GM23248 (cell line): ENCODE measurements at places on chromosomes 7 and 10. TPM values are rescaled to one million over a fixed set of nuclear protein-coding genes. Genes with fewer than 3 reads are reported as not detected.
A peak's percentile ranks its signal among the peaks of the same experiment; 100 is the strongest.

DNA sequence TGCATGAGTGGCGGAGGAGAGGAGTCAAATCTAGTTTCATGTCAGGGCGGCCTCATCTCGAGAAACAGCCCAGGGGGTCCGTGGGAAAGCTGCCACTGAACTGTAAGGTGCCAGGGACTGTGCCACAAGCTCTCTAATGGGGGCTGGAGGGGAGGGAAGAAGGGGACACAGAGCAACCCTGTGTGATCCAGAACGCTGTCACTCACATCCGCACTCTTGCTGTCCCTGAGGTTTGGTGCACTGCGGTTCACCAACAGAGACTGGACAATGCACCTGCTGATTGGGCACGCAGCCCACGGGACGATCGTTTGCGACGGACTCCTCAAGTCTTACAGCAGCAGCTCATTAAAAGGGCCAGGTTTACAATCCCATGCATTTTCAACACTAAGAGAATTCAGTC lies 47.7 kb downstream of the AMZ1 start:
- no peaks in the 10 kb centered on the region for H3K4me1 ChIP-seq
- no peak for DNase-seq
- H3K36me3 ChIP-seq, result no peaks in the 10 kb centered on the region; the same call in 1 of the 2 replicates
- H3K27ac ChIP-seq, result no peak overlapping the region
- H3K4me3 ChIP-seq, result no peak overlapping the region
- H3K27me3 ChIP-seq, result no peaks in the 10 kb centered on the region

GLUD1 gene
- 209 and 234 TPM in 2 replicates for total RNA-seq

DNA sequence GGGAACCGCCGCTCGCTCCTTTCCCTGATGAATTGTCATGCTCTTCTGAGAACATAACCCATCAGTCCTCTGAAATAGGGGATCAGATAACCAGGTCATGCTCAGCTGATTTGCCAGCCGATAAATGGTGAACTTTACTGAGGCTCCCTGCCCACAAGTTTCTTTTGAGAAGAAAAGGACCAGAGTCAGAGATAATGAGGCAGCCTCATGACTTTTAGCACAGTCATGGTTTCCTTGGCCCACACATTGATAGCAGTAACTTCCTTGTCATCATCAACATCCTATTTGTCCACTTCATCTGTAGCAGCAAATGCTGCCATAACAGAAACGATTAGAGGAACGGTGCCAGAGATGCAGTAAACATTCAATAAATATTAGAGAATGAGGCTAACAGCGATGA lies 509.0 kb downstream of the GATA3 start:
- no peaks in the 10 kb centered on the region for H3K27me3 ChIP-seq
- no peak for DNase-seq
- no peaks in the 10 kb centered on the region for H3K4me1 ChIP-seq
- no peak overlapping the region for H3K4me3 ChIP-seq

GRCh38 chr7:1618475-1618874 lies 48.6 kb upstream of the PSMG3 start:
- no peaks in the 10 kb centered on the region for H3K36me3 ChIP-seq
- no peak for DNase-seq
- H3K4me1 ChIP-seq, result no peaks in the 10 kb centered on the region
- H3K27ac ChIP-seq, result no peak overlapping the region

GRCh38 chr7:41156268-41156667 lies 546.6 kb downstream of the INHBA start:
- no peak overlapping the region for H3K4me3 ChIP-seq
- DNase-seq, result peak; percentile 33
- H3K27ac ChIP-seq, result no peak overlapping the region

- H3K4me3 ChIP-seq, result no peak overlapping the region
- DNase-seq, result no peak
- no peaks in the 10 kb centered on the region for H3K27me3 ChIP-seq
- H3K27ac ChIP-seq, result no peak overlapping the region
- no peaks in the 10 kb centered on the region for H3K4me1 ChIP-seq
Observed at GRCh38 chr7:4137552-4137951, 544.5 kb upstream of the FOXK1 start.

OPALIN gene
- not detected in 2 replicates for total RNA-seq

TAS2R5 gene
- not detected in 2 replicates for total RNA-seq

AKR1E2 gene
- 14.3 and 16.0 TPM in 2 replicates for total RNA-seq

- H3K27ac ChIP-seq, result no peak overlapping the region
- H3K4me3 ChIP-seq, result no peak overlapping the region
- no peak for DNase-seq
- no peaks in the 10 kb centered on the region for H3K4me1 ChIP-seq
- no peaks in the 10 kb centered on the region for H3K27me3 ChIP-seq
Observed at GRCh38 chr10:124127965-124128810, 34.8 kb upstream of the CHST15 start.

DNA sequence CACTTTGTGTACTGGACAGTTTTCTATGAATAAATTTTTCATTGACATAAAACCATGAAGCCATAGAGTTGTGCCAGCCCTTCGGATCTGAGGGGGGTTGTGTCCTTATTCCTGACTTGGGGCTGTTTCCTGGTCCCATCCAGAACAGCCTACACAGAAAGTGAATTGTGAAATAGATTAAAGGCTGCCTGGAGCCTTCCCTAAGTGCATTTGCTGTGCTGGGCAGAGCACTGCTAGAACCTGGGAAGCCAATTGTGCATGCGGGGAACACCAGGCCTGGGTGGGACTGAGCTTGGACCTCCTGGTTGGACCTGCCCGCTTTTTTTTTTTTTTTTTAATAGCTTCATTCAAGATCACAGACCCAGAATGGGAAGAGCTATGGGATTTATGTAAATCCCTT lies 238.9 kb downstream of the ARHGAP21 start:
- no peak overlapping the region for H3K4me3 ChIP-seq
- peaks cover 10% of the 10 kb centered on the region for H3K4me1 ChIP-seq
- no peak for DNase-seq

GRCh38 chr7:50721160-50721559 lies 61.5 kb downstream of the GRB10 start:
- H3K4me3 ChIP-seq, result no peak overlapping the region
- no peaks in the 10 kb centered on the region for H3K4me1 ChIP-seq
- H3K27ac ChIP-seq, result no peak overlapping the region
- no peak for DNase-seq

DNA sequence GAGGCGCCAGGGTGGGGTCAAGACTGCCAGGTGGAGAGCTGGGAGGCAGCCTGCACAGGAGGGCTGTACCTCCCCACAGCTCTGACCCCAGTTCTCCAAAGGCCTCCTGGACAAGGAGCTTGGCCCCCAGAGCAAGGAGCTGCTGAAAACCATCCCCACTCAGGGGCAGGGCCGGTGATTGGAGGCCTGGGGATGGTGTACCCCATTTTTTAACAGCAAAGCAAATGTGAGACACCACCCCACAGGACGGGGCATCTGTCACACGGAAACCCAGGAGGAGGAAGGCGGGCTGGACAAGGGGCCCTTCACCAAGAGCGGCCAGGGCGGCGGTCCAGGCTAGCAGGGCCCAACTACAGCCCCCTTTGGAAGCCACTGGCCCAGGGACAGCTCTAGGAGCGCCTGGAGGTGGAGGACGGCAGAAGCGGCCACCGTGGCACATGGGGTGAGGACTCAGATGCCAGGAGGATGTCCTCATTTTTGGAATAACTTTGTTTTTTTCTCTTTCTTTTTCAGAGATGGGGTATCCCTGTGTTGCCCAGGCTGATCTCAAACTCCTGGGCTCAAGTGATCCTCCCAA lies 56.4 kb upstream of the TNRC18 start:
- no peak overlapping the region for H3K4me3 ChIP-seq
- no peak overlapping the region for H3K27ac ChIP-seq
- H3K4me1 ChIP-seq, result no peaks in the 10 kb centered on the region
- no peaks in the 10 kb centered on the region for H3K27me3 ChIP-seq
- DNase-seq, result no peak

CH25H gene
- 25.2 and 34.9 TPM in 2 replicates for total RNA-seq

DNA sequence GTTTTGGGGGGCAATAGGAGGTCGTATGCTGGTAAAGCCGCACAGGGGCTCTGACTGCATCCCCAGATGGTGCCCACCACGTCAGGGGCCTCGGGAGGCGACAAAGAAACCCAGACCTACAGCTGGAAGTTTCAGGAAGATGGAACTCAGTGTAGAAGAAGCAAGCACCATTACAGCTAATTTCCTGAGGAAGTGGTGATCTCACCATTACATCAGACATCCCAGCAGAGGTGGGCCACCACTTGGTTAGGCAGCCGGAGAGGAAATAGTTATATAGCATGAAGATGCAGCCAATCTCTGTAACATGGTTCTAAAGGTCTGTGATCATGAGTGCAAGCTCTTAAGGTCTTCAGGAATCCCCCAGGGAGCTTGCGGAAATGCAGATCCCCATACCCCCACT lies 127.3 kb upstream of the PCBD1 start:
- no peaks in the 10 kb centered on the region for H3K4me1 ChIP-seq
- peaks cover 5% of the 10 kb centered on the region; the same call in 1 of the 2 replicates for H3K27me3 ChIP-seq
- DNase-seq, result no peak
- no peaks in the 10 kb centered on the region for H3K36me3 ChIP-seq
- H3K4me3 ChIP-seq, result no peak overlapping the region

SMKR1 gene
- total RNA-seq, result not detected in 2 replicates

TBATA gene
- total RNA-seq, result not detected in 2 replicates

DNA sequence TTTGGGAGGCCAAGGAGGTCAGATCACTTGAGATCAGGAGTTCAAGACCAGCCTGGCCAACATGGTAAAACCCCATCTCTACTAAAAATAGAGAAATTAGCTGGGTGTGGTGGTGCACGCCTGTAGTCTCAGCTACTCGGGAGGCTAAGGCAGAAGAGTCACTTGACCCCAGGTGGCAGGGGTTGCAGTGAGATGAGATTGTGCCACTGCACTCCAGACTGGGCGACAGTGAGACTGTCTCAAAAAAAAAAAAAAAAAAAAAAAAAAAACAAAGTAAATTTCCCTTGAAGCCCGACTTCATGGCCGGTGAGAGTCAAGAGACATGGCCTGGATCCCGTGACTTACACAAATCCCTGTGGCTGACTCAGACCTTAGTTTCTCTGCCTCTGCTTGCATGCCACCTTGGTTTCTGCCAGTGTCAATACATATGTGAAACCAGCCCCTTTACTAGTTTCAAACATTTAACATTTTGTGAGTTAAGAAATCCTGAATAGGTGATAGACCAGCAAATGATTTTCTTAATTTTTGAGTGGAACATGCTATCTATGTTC lies 62.8 kb downstream of the ZEB1 start:
- H3K27ac ChIP-seq, result no peak overlapping the region
- peaks cover 30% of the 10 kb centered on the region for H3K4me1 ChIP-seq
- H3K4me3 ChIP-seq, result no peak overlapping the region

RET gene
- not detected in 2 replicates for total RNA-seq

- no peak overlapping the region for H3K4me3 ChIP-seq
- no peaks in the 10 kb centered on the region for H3K36me3 ChIP-seq
- DNase-seq, result no peak
- peaks cover 20% of the 10 kb centered on the region for H3K4me1 ChIP-seq
Observed at GRCh38 chr7:33190688-33191304, 61.4 kb downstream of the BBS9 start.

DNA sequence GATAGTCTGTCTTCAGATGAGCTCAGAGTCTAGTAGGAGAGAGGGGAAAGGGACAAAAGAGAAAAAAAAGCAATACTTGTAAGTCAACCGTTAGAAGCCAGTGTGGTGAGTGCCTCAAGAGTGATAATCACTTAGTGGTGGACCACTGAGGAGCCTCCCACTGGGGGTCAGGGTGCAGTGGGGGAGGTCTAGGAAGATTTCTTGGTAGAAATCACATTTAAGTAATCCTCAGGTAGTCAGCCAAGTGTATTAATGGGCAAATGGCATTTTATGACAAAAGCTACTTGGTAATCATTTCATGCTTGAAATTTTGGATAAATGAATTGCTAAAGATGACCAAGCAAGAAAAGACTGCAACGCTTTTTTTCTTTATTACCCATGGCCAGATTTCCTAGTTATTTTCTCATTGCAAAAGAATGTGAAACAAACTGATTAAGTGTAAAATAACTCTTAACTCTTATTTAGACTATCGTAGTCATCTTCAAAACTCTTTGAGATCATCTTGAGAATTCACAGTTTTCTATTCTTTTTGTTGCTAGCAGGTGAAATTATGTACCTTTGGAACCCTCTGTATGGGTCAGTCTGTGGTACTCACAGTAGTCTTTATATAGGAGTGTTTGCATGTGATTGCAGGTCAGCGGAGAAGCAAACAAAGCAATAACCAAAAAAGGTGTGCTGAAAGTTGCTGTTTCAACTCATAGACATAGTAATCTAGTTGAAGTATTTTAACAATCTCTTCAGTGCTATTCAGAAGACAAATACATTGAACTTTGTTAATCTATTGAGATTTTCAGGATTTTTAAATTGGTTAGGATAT lies 63.9 kb downstream of the PPP1R9A start:
- H3K4me3 ChIP-seq, result no peak overlapping the region
- H3K36me3 ChIP-seq, result no peaks in the 10 kb centered on the region
- peaks cover 36% of the 10 kb centered on the region for H3K4me1 ChIP-seq
- no peaks in the 10 kb centered on the region; the same call in 1 of the 2 replicates for H3K27me3 ChIP-seq
- H3K27ac ChIP-seq, result peak overlapping the region; percentile 37

HABP2 gene
- total RNA-seq, result not detected in 2 replicates

INHBA gene
- 5.2 and 5.5 TPM in 2 replicates for total RNA-seq

GARIN1A gene
- total RNA-seq, result 0.43 and 0.89 TPM in 2 replicates

BLVRA gene
- total RNA-seq, result 12.8 and 14.7 TPM in 2 replicates

DNA sequence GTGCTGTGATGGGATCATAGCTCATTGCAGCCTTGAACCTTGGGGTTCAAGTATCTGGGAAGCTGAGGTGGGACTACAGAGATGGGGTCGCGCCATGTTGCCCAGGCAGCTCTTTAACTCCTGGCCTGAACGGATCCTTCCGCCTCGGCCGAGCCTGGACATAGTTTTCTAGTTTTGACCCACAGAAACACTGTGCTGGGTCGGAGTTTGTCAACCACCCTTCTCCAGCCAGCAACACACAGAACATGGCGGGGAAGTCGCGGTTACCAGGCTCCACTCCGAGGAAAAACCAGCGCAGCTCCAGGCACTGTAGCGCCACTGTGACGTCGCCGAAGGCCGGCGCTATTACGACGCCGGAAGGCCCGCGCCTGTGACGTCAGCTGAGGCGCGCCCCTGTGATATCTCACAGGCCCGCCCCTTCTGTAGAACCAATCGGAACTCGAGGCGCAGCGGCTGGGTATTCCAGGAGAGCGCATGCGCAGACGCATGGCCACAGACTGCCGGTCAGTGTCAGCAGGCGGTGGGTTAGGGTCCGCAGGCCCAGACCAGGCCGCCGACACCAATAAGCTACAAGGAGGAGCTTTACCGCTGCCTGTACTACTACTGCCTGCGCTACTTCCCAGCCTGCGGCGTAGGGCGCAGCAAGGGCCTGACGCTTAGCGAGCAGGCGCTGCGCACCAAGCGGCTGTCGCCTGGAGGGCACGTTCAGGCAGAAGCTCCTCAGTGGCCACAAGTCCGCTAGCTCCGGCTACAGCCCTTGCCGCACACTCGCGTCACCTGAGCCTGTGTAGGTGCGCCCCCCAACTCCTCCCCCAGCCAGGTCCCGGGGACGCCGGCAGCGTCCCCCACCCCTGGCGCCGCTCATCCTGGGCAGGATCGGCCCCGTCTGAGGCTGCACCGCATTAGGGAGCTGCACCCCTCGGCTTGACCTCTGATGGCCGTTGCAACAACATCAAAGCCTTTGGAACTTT lies 135.2 kb upstream of the KCTD7 start:
- no peaks in the 10 kb centered on the region for H3K36me3 ChIP-seq
- peak; percentile 100 for DNase-seq
- H3K4me3 ChIP-seq, result peak overlapping the region; percentile 74
- no peaks in the 10 kb centered on the region for H3K27me3 ChIP-seq

PDGFA gene
- total RNA-seq, result 8.4 and 9.4 TPM in 2 replicates

GRCh38 chr7:23235813-23236221 lies 10.8 kb upstream of the GPNMB start:
- no peaks in the 10 kb centered on the region for H3K4me1 ChIP-seq
- no peaks in the 10 kb centered on the region for H3K27me3 ChIP-seq
- H3K27ac ChIP-seq, result no peak overlapping the region
- no peaks in the 10 kb centered on the region for H3K36me3 ChIP-seq
- DNase-seq, result peak; percentile 63
- H3K4me3 ChIP-seq, result no peak overlapping the region
